Immature natural killer cell (primary cell): ENCODE measurements at places on chromosomes 7 and 10. TPM values are rescaled to one million over a fixed set of nuclear protein-coding genes. Genes with fewer than 3 reads are reported as not detected.

Gene ASB10
- polyA plus RNA-seq, result not detected

GRCh38 chr10:125840955-125841354, 17.6 kb downstream of the BCCIP start:
- no peak overlapping the region for H3K4me3 ChIP-seq
- DNase-seq, result no peak
- no peak overlapping the region for H3K27ac ChIP-seq
- H3K27me3 ChIP-seq, result peaks cover 3% of the 10 kb centered on the region

GRCh38 chr7:114417290-114417689, 2.7 kb downstream of the FOXP2 start:
- no peak for DNase-seq
- no peak overlapping the region for H3K27ac ChIP-seq
- no peaks in the 10 kb centered on the region for H3K4me1 ChIP-seq
- H3K36me3 ChIP-seq, result no peaks in the 10 kb centered on the region
- no peaks in the 10 kb centered on the region for H3K27me3 ChIP-seq
- no peak overlapping the region for H3K4me3 ChIP-seq

DNA sequence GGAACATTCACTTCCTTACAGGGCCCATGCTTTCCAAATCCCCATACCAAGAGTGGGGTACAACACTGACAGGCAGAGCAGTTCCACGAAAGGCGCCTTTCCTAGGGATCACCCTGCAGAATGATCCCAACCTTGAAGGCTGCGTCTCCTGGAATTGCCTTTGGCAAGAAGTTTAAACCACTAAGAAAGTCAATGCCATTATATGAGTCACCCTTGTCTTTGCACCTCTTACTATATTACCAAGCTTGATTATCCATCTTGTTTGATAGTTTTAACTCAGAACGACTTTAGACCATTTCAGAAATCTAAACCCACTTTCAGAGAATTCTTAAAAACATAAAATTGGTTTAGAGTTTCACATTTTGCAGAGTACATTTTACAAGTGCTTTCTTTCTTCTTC, 282.1 kb downstream of the ARHGAP12 start:
- H3K4me3 ChIP-seq, result no peak overlapping the region
- no peak for DNase-seq
- no peaks in the 10 kb centered on the region for H3K4me1 ChIP-seq

DNA sequence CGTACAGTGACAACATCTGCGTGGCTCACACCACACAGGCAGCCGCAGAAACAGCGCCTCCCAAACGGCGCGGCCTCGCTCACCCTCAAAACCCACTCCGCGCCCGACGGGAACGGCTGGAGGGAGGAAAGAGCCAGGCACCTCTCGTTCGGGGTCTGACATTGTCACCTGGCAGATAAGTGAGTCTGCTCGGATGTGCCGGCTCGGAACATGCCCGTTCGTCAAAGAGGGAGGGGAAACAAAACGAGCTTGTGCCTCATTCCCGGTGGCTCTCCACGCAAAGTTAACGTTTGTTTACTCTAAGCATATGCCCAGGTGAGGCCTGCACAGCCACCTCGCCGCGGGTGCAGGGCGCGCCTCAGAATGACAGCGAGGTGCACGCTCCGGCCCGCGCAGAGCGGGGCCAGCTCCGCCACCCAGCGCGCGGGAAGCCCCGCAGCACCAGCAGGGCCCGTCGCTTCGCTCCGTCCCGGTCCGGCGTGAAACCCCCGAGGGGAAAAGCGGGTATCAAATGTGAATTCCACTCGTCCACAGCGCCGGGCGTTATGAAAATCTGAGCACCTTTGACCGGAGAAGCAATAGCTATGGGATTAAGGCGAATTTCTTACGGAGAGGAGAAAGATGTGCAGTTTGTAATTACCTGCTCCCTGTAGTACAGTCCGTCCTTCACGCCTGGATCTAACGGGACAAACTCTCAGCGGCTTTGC, 13.1 kb downstream of the CNPY1 start:
- no peak overlapping the region for H3K27ac ChIP-seq
- no peak for DNase-seq
- H3K4me3 ChIP-seq, result peak overlapping the region; percentile 44
- no peaks in the 10 kb centered on the region for H3K36me3 ChIP-seq
- peaks cover 20% of the 10 kb centered on the region for H3K4me1 ChIP-seq

- H3K4me3 ChIP-seq, result no peak overlapping the region
- no peak for DNase-seq
- H3K27me3 ChIP-seq, result peaks cover 3% of the 10 kb centered on the region
- H3K36me3 ChIP-seq, result no peaks in the 10 kb centered on the region
- no peak overlapping the region for H3K27ac ChIP-seq
These were observed 76.5 kb downstream of the OR13A1 start for GRCh38 chr10:45238896-45239295.

DNA sequence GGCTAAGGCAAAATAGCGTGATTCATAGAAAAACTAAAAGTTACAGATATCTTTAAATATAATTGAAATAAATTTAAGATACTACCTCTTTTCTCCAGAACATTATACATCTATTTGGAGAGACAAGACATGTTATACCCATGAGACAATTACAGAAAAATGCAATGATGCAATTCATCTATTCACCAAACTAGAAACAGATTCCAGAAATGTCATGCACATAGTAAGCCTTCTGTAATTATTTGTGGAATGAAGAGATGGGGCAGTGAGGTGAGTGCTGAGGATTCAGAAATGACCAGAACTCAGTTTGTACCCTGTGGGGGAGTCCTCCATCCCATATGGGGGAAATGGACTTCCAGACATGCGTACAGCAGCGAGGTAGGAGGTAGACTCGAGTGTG, 99.4 kb downstream of the MKX start:
- no peak for DNase-seq
- no peak overlapping the region for H3K4me3 ChIP-seq
- H3K4me1 ChIP-seq, result no peaks in the 10 kb centered on the region
- peaks cover 4% of the 10 kb centered on the region for H3K27me3 ChIP-seq
- no peak overlapping the region for H3K27ac ChIP-seq
